ENCODE measurements at places on chromosomes 5 and 9.

DNA sequence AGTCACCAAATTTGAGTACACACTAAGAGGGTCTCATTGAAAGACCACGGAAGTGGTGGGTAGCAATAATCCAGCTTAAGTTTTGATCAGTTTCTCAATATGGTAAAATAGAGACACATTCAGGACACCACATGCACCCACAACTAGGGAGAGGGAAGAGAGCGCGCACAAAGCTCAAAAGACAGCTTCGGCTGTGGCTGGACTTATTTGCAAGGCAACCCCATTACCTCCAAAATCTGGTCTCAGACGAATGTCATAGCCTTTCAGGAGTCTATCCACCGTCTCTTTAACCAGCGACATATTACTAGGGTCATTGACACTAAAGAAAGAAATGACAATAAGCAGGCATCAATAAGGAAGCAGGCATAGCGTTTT, 443 bp downstream of the GABRB2 start:
- no peak for DNase-seq

DNA sequence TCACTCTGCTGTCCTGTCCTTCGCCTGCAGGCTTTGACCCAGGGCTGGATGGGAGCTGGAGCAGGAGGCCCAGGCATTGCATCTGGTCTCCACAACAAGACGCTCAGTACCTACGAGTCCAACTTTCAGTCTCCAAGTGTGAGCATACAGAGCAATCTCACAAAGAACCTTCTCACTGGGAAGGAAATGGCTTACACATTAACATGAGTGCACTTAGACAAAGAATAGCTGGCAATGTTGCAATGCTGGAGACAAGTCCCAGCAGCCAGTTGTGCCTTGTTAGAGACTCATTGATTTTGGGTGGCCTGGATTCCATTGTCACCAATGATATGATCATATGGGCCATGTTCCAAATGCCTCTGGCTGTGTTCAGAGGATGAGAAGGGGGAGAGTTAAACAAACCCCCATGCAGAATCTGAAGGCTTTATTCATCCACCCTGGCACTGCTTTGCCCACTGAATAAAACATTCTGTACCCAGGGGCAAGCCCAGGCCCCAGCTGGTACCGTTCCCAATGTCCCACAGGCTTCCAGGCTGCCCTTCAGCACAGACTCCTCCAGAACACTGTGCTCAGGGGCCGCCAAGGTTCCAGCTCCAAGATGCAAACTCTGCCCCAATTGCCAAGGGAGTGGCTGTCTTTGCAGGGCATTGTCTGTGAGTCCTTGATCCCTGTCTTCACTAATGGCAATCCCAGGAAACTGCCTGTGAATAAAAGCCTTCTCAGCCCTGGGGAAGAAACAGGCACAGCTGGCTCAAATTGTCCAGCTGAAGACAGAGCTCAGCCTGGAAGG, 185.5 kb downstream of the HSD17B3 start:
- DNase-seq, result no peak

DNA sequence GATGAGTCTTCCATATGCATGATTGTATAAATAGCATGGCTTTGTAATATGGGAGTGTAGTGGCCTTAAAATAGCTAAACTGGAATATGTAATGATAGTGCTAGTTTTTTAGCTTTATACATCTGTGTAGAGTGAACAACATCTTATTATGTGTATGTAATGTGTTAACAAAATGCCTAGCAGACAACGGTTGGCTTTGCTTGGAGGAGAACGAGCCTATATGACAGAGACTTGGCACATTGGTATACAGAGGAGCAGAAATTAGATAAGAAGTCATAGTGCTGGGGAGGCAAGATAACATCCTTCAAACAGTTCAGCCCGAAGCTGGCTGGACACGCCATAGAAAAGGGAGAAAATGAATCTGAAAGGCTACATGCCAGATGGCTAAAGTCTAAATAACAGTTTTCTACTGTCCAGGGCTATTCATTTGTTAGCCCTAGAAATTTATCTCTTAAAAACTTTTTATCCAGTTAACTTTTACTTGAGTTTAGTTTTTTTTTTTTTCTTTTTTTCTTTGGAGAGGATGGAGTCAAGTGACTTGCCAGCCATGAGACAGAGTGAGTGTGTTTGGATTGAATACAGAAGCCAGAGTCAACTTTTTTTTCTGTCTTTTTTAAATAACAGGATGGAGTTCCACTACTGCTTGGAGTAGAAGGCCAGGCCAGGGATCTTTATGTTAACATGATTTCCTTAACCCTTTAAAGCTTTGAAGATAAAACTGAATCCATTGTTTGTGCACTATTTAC, 214.4 kb upstream of the ACTBL2 start:
- no peak for DNase-seq

- DNase-seq, result no peak
These were observed 267.5 kb upstream of the TMEM161B start for GRCh38 chr5:88536146-88536545.

DNA sequence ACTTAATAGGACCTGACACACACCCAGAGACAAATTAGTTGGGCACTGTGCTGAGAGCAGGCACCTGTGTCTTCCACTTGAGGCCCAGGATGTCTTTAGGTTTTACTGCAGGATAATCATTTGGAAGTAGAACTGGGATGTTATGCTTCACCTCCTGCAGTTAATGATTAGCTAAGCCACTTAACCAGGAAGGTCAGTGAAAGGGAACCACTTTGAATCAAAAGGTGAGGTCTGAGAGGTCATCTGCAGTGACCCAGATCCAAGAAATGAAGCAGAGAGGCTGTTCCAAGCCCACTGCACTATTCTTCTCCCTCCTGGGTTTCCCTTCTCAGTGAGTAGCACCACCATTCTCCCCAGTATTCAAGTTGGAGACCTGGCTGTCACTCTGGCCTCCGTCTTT, 110.5 kb downstream of the SNX18 start:
- DNase-seq, result no peak

- DNase-seq, result no peak
These were observed 15.8 kb upstream of the NIPAL4 start for GRCh38 chr5:157444224-157444623.

DNA sequence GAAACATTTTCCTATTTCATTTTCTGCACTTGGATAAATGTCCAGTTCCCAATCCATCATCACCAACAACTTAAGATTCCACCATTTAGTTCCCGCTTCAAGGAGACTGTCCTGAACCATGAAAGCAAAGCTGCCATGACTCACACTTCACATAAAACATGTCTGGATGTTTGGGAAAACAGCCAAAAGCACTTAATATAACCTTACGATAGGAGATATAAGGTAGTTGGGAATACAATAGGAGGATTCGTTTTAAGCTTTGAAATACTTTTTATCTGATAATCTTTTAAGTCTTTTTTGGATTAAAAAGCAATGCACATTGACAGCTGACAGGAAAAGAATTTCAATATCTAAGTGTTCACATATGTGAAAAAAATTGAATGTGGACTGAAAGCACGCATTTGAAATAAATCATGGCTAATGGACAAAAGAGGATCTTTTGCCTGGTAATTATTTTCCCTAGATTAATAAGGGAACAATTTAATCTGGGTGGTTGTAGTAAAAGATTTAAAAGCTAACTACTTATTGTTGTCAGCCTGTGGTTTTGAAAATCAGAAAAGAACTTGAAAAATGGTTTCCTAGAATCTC, 17.3 kb upstream of the TGFBI start:
- DNase-seq, result no peak

GRCh38 chr9:99259231-99259918, 37.3 kb downstream of the SEC61B start:
- DNase-seq, result no peak

- DNase-seq, result no peak
These were observed 62.4 kb upstream of the GOLGA1 start for GRCh38 chr9:125003332-125003731.

DNA sequence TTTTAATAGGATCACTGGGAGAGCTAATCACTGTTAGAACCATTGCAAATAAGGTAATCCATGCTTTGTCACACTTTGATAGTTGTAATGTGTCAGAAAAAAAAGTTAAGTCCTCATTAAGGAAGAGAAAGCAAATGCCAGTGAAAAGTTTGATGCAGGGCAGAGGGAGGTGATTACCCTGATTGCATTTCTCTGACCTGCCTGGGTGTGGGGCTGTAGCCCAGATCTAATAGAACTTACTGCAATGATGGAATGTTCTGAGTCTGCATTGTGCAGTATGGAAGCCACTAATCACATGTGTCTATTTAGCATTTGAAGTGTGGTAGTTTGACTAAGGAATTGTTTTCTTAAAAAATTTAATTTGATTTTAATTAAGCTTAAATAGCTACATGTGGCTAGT, 202.7 kb downstream of the ATP10B start:
- DNase-seq, result no peak

GRCh38 chr5:154791535-154791934, 36.4 kb downstream of the LARP1 start:
- no peak for DNase-seq

- no peak for DNase-seq
These were observed 16.1 kb downstream of the FBP1 start for GRCh38 chr9:94623253-94623652.

DNA sequence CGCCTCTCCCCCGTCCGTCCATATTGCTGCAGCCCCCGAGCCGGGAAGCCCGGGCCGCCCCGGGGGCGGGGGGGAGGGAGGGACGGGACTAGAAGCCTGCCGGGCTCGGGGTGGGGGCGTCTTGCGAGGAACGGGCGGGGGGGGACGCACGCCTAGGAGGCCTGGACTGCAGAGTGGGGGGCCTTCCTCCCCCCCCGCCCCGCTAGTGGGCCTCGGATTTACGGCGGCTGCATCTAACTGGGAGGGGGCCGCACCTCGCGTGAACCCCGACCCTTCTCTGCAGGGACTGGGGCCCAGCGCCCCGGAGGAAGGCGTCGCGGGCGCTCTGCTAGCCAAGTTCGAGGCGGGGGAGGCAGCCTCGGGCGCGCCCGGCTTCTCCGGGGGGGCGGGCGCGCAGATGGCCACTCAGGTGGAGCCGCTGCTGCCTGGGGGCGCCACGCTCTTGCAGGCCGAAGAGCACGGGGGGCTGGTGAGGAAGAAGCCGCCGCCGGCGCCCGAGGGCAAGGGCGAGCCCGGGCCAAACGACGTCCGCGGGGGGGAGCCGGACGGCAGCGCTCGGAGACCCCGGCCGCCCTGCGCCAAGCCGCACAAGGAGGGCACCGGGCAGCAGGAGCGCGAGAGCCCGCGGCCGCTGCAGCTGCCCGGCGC, at the start of gene LARP1:
TSS of gene LARP1 (plus strand) at position 17 of the 648 bp plus-strand sequence. CDS start at position 398, 381 bp downstream.
- DNase-seq, result no peak

DNA sequence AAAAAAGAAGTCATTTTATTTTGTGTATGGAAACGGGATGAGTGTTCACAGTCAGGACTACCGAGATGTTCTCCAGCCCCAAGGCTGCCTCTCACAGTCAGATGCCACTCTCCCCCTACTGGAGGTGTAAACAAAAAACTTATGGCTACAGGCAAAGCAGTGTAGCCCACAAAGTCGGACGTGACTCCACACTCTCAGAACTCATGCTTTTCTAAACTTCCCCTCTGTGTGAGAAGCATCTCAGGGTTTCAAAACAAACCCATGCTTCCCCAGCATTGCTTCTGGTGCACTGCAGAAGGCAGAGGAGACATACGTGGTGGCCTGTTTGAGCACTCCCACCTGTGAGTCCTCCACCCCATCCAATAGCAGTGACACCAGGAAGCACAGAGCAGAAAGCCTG, 580.3 kb downstream of the BNC2 start:
- DNase-seq, result no peak

- DNase-seq, result no peak
These were observed 624.2 kb downstream of the KCTD16 start for GRCh38 chr5:144794922-144795321.

DNA sequence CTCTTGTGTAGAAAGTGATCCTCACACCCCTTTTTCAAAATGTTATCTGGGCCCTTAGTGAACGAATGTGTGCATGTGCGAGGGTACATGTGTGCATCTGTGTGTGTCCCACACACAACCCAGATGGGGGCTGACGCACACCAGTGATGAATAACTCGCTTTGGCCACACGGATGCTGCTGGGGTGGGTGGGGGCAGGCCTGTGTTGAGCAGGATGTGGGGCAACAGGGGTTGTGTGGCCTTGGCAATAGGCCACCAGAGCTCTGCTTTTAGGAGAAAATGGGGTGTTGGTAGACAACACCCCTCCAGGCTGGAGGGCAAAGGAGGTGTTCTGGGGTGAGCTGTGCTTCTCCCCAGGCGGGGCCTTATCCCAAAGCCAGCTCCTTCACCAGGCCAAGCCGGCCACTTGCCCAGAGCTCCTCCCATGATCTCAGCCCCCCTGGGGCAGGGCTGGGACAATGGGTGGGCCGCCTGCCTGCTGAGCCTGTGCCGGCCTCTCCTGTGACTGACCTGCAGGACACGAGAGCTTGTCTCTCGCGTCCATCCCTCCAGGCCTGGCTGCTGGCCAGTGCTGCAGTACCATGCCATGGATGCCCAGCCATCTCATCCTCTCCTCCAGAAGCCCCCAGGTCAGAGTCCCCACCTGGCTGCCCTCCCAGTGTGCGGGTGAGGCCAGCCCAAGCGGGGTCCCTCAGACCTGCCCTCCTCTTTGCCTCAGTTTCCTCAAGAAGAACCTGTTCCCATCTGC, 1.7 kb downstream of the DBN1 start:
- DNase-seq, result no peak

DNA sequence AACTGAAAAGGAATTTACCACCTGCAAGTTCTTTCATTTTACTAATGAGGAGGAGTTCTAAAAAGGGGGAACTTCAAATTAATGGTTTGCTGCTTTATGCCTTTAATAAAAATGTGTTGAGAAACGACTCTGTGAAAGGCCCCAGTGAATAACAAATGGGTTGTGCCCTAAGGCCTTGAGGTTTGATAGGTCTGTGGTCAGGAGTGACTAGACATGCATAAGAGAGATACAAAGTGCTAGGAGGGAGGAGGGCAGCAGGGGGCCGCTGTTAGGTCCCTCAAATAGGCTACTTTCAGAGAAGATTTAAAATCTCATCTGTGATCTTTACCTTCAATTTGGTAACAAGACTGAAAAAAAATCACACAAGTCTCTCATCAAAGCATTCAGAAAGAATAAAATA, 58.3 kb downstream of the FAM81B start:
- DNase-seq, result no peak

DNA sequence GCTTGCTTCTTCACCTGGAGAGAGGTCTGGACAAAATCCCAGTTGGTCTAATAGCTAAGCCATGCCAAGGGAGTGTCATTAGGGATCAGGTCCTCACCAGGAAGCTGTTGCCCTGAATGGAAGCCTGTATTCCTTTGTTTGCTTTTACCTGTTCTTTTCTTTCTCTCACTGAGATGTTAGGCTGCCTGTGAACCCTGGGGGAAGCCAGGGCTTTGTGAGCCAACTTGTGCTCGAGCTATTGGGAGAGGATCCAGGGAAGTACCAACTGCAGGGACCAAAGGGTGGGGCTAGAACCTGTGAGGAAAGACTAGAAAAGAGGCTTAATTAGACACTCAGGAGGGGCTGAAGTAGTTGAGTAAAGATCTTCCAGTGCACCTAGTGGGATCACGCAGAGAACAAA, 451.2 kb upstream of the TLE4 start:
- no peak for DNase-seq

DNA sequence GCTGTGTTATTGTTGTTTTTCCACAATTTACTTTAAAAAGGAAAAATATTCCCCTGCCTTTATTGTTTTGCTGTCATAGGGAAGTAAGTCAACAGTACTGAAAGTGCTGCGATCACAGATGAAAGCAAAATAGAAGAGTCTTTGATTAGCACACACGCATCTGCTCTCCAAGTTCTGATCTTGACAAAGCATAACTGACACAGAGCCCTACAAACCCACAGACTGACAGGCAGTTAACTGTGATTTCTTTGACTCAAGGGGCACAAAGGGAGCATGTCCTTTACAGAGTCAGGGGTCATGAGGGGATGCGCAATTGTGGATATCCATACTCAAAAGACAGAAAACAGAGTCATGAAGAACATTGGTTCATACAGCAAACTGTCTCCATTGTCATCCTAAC, 123.7 kb downstream of the SNCAIP start:
- DNase-seq, result no peak
